ENCODE measurements at places on chromosomes 2 and 18.

GRCh38 chr2:122070241-122070731 lies 314.8 kb downstream of the TSN start:
- no peak for DNase-seq

- peak; percentile 82 for DNase-seq
Observed at GRCh38 chr18:74496508-74497323, 553 bp downstream of the CNDP2 start.

- peak; percentile 73 for DNase-seq
Observed at GRCh38 chr2:215002500-215002899, 135.9 kb downstream of the ABCA12 start.

GRCh38 chr2:24482251-24482971 lies 8.6 kb upstream of the NCOA1 start:
- DNase-seq: no peak

- no peak for DNase-seq
Observed at GRCh38 chr2:219060821-219061791, at the start of gene IHH. Gene IHH, minus strand, starts transcription at chr2:219060921. Its CDS starts 454 bp downstream, at chr2:219060467.
